Non-pigmented ciliary epithelial cell (primary cell): ENCODE measurements at places on chromosomes 4 and X.

DNA sequence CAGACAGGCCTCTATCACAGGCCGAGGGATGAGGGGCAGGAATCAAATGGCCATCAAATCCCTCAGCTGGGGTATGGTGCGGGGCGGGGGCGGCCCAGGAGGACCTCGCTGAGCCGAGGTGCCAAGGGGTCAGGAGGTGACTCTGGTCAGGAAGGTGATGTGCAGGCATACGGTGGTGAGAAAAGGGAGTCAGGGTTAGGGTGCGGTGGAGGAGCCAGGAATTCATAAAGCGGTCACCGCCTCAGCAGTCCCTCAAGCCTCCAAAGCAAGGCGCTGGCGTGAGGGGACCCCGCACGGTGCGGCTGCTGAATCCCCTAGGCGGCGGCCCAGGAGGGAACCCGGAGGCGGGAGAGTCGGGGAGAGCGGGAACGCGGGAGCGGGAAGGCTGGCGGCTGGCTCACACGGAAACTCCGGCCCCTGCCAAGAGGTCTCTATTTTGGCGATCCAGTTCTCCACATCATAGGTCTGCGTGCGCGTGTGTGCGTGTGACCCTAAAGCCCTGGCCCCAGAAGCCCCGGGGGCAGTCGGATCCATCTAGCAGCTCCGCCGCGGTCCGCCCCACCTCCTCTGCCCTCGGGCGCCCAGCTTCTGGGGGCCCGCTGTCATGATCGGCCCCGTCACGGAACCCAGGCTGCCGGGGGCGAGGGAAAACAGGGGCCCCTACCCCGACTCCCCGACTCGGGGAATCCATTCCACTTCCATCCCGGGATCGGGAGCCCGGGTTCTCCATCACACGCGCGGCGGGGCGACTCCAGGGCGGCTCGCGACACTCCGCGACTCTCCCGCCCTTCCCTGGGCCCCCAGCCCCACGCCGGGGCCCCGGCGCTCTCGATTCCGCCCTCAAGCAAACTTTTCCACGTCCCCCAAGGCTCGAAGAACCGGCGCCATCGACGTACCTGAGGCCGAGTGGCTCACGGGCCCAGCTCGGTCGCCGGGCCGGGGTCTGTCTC, 593 bp downstream of the ELF4 start:
- no peak for DNase-seq

- DNase-seq, result no peak
Observed at GRCh38 chr4:10129196-10130177, 12.9 kb upstream of the WDR1 start.

DNA sequence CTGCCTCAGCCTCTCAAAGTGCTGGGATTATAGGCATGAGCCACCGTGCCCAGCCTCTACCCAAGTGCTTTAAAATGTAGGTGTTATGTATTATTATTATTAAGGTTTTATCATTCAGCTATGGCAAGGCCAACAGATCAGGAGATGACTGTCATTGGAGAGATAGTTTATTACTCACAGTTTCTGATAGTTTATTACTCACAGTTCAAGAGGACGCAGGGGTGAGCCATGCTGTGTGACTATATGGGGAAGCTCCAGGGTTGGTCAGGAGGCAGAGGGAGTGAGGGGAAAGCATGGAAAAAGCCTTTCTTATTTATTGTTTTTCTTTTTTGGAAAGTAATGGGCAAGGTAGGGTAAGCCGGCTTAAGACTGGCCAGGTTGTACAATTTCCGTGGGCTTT, 25.4 kb upstream of the ARSD start:
- no peak for DNase-seq

GRCh38 chr4:90209922-90210321, 82.7 kb downstream of the CCSER1 start:
- no peak for DNase-seq

DNA sequence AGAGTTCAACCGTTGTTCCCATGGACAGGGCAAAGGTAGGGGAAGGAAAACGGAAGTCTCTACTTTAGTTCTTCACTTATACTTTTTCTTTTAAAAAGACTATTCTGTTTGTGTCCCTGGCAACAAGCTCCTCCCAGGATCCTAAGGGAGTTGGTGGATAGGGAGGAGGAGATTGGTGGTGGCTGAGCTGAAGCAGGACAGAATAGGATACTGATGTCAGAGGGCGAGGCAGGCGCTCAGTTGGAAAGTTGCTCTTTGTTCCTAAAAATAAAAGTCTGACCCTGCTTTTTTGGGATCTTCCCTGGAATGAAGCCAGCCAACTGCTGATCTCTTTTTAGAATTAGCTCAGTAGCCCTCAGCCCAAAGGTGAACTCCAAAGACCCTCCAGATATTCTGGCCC, 104.7 kb downstream of the MGST2 start:
- DNase-seq, result no peak

- no peak for DNase-seq
Observed at GRCh38 chrX:1380672-1381233, 11.2 kb downstream of the SLC25A6 start.

DNA sequence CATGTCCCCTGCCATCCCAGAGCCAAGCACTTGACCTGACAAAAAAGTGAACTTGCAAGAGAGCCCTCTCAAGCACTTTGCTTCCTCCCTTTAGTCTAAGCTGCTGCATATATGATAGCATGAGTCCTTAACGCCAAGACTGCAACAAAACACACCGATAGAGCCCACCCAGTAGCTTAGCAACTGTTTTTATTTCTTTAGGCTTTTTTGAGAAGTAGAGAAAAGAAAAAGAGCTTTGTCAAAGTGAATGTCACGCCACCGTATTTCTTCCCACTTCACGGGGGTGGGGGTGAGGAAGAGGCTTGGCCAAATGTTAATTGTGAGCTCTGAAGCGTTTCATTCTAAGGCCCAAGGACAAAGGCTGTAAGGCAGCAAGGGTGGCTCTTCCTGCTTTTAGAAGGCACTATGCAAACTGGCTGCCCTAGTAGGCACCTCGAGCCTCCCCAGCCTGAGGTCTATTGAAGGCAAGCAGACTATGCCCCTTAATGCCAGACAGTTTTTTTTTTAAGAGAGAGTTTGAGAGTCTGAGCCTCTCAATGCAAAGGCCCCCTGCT, 138.6 kb downstream of the HS6ST2 start:
- no peak for DNase-seq

DNA sequence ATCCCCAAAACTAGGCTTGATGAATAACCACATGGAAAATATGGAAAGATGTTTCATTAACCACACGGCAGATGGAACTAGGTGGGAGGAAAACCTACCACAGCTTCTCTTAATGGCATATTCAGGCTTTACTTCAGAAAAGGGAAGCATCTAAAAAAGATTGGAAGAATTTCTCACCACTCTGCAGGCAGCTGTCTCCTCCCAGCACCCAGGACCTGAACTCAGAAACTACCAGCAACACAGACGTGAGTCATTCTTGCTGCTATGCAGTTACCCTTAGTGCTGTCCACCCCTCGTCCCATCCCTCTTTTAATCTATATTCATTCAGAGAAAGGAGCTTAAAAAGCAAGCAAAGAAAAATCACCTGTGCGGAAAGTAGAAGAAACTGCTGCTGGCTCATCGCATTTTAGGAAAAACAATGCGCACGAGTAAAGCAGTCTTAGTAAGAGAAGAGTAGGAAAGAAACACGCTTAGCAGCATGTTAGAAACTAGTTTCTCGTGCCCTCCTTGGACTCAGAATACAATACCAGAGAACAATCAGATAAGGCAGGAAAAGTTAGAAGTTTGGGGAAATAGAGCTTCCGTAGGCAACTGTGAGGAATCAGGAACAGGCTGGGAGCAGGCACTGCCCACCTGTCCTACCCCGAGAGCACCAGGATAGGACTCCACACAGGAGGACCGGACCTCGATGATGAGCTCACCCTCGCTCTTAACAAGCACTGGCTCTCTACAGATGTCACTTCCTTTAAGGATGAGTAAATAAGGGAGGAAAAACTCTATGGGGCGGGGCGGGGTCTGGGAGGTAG, 48.1 kb upstream of the ENPP6 start:
- peak; percentile 9 for DNase-seq

- peak; percentile 9 for DNase-seq
Observed at GRCh38 chr4:94127707-94128328, 79.8 kb upstream of the SMARCAD1 start.

DNA sequence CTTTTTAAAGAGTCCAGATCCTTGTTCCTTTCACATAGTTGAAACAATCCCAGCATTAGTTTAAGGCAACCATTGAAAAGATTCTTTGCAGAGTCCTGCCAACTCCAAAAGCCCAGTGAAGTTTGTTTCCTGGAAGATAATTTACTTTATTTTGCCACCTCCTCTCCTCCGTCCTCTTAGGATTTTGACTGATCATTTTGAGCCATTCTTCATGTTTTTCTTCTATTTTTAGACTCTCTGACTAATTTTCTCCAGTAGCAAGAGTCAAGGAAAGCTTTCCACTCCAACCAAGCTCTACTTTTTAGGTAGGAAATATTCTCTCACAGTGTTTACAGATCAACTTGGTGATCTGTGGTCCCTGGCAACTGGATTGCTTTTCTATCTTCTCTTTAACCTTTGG, 10.3 kb downstream of the NCBP2L start:
- DNase-seq, result no peak

- no peak for DNase-seq
Observed at GRCh38 chrX:105263801-105264200, 43.3 kb upstream of the TEX13A start.

DNA sequence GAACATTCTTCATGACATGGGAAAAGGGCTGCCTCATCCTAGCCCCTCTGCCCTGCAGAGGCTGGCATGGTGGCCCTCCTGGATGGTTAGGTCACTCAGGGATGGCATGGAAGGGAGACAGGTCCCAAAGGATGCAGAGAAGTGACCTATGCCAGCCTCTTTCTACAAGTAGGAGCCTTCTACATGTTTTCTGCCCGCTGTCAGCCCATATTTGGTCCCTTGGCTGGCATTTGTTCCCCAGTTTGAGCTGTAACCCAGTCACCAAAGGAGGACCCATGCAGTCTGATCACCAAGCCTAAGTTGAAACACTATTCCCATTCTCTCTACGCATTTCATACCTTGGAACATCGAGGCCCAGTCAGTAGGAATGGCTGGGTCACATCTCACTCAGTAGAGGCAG, 95.4 kb downstream of the PJA1 start:
- DNase-seq, result no peak

GRCh38 chrX:1649621-1650020, 34.8 kb downstream of the ASMT start:
- no peak for DNase-seq

DNA sequence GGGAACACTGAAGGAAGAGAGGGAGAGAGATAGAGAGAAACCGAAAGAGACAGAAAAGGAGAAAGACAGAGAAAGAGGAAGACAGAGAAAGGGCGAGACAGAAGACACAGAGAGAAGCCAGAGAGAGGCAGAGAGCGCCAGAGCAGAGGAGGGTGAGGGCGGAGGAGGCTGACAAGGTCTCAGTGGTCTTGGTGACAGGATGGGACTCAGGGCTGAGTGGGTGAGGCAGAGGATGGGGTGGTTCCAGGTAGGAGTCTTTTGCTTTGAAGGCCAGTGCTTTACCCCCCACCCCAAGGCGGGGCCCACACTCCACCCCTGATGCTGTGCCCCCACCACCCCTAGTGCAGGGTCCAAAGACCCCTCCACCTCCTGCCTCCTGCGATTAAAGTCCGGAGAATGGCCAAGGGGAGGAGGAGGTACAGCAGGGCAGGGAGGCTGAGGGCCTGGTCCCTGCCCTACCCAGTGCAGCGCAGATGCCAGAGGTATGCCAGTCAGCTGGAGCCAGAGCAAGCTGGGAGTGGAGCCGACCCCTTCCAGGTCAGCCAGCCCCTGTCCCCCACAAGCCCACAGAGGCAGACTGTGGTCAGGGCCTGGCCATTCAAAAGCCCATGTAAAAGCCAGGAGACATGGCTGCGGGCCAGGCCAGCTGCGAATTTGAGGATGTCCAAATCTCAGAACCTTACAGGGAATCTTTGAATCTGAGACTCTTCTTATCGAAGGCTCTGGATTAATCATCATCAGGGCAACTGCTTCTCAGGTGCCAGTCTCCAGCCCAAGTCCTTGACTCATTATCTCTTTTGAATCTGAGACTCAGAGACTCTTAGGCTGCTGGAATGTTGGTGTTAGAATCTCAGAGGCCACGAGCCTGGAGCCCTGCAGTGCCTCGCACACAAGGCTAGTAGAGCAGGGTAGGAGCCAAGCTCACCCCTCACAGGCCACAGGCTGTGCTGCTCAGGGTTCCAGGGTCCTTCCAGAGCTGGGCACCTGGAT, 758 bp downstream of the IQSEC2 start:
- no peak for DNase-seq

- DNase-seq, result no peak
Observed at GRCh38 chrX:124641737-124642491, 295.6 kb downstream of the SH2D1A start.

GRCh38 chr4:176340871-176341685, 21.3 kb downstream of the SPCS3 start:
- no peak for DNase-seq

- DNase-seq, result peak; percentile 23
Observed at GRCh38 chr4:67131224-67131623, 414.1 kb downstream of the CENPC start.

DNA sequence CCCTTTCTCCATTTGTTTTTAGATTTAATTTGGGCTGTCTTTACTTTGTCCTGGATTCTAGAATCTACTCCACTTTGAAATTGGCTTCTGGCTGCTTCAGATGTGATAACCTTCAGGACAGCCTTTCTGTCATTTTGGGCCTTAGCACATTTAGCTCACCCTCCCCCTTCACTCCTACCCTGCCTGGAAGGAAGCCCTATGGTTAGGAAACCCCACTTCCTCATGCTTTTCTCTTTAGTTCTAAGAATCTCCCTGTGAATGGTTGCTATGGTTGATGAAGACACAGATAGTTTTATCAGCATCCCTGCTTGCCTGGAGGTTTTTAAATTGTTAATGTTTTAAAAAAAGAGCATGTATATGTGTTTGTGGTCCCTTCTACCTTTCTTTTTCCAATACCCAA, 100.7 kb upstream of the PTPN13 start:
- DNase-seq, result no peak

DNA sequence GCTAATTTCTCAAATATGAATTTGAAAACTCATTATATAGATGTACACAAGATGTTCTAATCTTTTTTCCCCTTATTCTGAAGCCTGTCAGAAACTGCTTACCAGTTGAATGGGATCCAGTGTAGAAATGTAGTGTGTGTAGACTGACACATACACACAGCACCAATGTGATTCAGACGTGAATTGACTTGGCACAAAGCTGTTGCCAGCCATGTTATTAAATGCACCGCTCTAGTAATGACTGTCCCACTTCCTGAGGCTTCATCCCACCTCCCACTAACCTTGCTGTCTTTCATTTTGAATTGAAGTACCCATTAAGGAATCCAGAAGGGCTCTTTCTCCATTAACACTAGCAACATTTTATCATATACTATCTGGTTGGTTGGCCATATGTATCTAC, 146.6 kb downstream of the PPA2 start:
- DNase-seq, result no peak

- DNase-seq, result no peak
Observed at GRCh38 chrX:39556056-39556455, 541.7 kb downstream of the BCOR start.

GRCh38 chr4:34046580-34046979, 2197.7 kb downstream of the ARAP2 start:
- peak; percentile 48 for DNase-seq

DNA sequence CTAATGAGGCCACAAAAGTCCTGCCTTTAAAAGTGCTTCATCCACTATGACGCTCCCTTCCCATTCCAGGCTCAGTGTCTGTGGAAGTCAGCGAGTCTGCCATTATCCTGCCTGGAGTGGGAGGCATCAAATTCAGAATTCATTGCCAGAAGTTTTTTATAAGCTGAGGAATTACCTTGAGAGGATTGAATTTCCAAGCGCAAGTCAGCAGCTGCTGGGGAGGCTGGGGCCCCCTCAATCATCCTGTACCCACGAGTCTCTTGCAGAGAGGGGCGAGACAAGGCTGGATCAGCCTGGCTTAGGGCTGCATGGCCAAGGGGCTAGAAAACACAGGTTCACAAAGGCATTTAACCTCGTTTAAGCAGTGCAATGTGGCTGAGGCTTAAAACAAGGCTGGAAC, 170.5 kb upstream of the NOCT start:
- no peak for DNase-seq

- DNase-seq, result peak; percentile 82
Observed at GRCh38 chr4:118173956-118174725, 139.9 kb downstream of the NDST3 start.
